ENCODE measurements at places on chromosomes 7 and 10.

- peak; percentile 45 for DNase-seq
Observed at GRCh38 chr7:50641442-50642405, 76.5 kb upstream of the DDC start.

GRCh38 chr10:68705548-68705947, 15.5 kb upstream of the CCAR1 start:
- no peak for DNase-seq

GRCh38 chr7:84847790-84848189, 339.1 kb downstream of the SEMA3D start:
- no peak for DNase-seq

- no peak for DNase-seq
Observed at GRCh38 chr7:69817841-69818635, 219.8 kb downstream of the AUTS2 start.

GRCh38 chr7:34275624-34276023, 370.3 kb downstream of the BMPER start:
- DNase-seq: no peak

DNA sequence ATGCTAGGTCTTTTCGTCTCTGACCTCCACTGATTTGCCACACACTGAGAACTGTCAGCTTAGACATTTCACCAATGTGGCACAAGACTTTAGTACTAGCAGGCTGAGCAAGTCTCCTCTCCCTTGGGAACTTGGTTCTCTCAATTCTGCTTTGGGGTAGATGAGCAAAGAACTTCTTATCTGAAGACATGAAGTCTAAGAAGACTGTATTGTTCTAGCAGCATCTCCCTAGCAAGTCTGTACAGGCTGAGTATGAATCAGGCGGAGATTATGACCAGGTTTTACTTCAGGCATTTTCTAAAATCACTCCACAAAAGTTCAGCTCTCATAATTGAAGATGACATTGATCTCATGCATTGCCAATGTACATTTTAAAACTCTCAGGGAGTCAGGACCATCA, 23.8 kb upstream of the STN1 start:
- DNase-seq: no peak

- DNase-seq: no peak
Observed at GRCh38 chr10:101044117-101044516, 13.1 kb downstream of the SFXN3 start.

DNA sequence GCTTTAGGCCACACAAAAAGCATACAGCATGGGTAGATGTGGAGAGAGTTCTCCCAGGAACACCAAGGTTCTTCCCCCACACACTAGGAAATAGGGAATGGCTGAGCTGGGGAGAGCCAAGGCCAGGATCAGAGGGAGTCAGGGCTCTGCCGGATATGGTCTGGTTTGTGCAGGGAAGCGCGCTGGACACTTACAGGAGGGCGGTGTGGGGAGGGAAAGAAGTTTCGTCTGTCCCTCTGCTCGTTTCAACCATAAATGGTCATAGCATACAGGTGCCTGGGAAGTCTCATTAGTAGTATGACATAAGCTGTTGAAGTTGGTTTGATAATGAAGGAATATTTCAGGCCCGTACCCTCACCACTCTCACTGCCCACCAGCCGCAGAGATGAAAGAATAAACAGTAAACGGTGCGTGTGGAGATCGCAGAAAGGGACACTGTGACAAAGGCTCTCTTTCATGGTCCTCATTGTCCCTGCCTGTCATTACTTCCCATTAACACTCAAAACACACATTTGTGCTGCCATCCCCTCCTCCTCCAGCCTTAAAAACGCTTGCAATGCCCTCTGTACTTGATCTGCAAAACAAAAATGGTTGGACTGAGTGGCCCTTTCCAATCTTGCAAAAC, 207.2 kb downstream of the CELF2 start:
- DNase-seq: no peak

GRCh38 chr7:52168085-52168484, 851.5 kb upstream of the COBL start:
- peak; percentile 21 for DNase-seq

DNA sequence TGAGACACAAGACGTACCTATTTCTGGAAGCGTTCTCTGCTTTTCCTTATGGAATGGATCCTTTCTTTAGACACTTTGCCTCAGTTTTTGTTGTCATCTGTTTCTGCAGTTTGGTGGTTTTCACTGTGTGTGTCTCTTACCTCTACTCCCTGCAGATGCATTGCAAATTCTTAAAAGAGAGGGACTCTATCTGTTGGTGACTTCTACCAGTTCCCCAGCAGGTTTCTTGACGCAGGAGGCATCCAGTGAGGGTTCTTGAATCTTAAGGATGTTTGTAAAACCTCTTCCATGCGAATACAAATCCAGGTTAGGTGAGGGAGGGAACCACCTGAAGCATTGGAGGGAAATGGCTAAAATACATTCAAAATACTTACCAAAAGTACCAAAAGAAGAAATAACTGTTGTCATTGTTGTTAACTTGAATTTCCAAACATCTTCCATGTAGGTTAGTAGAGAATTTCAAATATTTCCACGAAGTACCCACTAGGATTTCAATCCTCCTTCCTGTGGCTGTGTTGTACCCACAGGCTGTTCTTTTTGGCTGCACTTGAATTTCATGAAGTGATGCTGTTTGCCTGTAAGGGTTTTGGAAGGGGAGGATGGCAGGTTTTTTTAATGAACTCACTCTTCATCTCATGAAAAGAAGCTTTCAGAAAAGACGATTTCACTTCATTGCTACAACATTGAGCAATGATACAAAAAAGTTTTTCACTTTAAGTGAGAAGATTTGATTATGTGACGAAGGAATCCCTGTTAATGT, 32.2 kb downstream of the PLXDC2 start:
- no peak for DNase-seq

- no peak for DNase-seq
Observed at GRCh38 chr7:114141415-114141814, 222.6 kb upstream of the PPP1R3A start.

GRCh38 chr7:38027884-38028455, 107.5 kb downstream of the EPDR1 start:
- DNase-seq: no peak

- DNase-seq: no peak
Observed at GRCh38 chr10:47145290-47145934, 154.6 kb upstream of the GDF10 start.

- DNase-seq: no peak
Observed at GRCh38 chr10:3421537-3422257, 249.1 kb upstream of the PITRM1 start.

GRCh38 chr10:96287392-96288105, 16.2 kb upstream of the BLNK start:
- no peak for DNase-seq

GRCh38 chr7:86477343-86477935, 166.3 kb upstream of the GRM3 start:
- no peak for DNase-seq

DNA sequence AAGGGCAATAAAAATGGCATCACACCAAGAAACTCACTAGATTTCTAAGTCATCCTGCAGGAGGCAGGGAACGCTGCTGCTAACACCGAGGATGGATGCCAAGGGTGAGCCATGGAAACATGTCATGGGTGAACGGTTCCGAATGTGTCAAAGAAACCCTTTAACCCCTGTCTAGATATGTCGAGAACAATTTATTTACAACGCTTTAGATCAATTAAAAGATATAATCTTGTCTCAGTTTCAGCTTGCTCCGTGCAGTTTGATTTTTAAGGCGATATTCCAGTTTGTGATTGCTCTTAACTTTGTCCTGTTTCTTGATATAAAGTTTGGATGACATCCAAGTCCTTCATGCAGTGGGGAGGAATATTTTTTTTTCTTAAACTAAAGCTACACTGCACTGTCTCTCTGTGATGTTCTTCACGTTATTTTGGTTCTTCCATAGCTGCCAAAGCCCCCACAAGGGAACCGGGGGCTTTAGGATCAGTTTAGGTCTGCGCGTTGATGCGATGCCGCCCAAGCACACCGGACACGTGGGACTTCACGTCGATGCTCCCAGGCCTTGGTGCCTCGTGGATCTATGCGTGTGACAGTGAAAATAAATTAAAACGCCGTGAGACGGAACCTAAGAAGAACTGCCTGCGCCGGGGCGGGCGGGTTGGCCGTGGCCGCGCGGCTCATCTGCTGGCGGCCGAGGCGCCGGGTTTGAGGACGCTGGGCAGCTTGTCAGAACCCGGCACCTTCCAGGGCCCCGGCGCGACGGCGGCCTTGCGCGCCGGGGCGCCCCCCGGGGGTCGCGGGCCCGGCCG, 220.3 kb downstream of the PHTF2 start:
- DNase-seq: no peak

DNA sequence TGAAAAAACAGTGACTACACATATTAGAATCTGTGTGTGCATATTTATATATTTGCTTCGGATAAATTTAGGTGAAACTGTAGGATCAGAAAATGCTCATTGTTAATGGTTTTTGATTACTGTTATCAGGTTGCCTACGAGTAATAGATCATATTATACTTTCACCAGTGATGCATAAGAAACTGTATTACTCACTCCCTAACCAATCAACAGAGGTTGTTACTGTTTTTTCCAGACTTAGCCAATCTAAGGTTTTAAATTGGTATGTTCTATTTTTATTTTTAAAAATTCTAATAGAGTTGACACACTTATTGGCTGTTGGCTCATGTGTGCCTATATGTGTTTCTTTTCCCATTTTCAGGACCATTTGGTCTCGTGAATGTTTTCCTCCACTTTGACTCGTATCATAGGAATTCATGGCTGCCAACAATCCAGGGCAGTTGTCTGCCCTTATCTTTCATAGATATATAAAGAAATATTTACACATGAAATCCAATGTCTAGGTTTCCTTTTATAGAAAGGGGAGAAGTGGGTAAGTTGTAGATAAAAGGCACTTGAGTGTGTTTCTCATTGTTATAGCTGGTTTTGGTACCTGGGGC, 59.2 kb downstream of the ANLN start:
- DNase-seq: no peak

- DNase-seq: no peak
Observed at GRCh38 chr7:135253851-135254771, 20.5 kb downstream of the STRA8 start.

DNA sequence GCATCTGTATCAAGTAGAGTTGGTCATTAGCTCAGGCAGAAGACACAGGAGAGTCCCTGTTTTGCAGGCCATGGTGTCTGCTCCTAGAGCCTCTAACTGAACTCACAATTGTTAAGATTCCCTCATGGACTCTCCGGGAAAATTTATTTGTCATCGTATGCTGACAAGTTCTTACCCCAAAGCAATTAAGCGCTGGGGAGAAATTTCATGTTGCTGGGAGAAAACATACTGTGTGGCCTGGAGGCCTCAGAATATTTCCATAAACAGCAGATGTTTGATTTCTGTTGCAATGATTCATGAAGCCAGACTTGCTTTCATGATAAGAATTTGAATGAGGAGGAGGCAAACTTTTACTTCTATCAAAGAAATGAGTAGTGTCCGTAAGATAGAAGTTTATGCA, 583.2 kb downstream of the GATA3 start:
- DNase-seq: no peak

DNA sequence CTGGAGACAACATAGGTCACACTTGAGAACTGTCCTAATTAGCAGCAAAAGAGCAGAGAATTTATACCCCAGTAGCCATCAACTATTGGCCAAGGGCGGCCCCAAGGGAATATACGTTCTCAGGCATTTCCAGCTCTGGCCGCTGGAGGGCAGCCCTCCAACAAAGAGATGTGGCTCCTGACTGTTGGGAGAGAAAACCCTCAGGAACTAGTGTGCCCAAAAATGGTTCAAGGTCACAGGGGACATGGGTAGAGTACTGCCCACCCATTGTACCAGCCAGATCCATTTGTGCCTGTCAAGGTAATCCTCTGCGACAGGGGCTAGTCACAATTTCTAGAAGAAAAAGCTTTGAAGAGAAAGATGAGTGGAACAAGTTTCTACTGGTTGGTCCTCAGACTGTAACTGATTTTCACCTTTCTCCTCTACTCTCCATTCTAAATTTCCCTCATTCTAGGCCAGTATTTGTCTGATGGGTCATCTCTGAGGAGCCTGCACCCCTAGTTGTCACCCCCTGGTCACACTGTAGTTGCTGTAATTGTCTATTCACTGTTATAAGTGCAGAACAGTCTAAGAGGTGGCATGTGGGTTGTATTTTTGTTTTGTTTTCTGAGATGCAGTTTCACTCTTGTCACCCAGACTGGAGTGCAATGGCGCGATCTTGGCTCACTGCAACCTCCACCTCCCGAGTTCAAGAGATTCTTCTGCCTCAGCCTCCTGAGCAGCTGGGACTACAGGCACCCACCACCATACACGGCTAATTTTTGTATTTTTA, 14.7 kb upstream of the C7orf33 start:
- no peak for DNase-seq

- no peak for DNase-seq
Observed at GRCh38 chr7:15131661-15132060, 229.1 kb upstream of the DGKB start.

DNA sequence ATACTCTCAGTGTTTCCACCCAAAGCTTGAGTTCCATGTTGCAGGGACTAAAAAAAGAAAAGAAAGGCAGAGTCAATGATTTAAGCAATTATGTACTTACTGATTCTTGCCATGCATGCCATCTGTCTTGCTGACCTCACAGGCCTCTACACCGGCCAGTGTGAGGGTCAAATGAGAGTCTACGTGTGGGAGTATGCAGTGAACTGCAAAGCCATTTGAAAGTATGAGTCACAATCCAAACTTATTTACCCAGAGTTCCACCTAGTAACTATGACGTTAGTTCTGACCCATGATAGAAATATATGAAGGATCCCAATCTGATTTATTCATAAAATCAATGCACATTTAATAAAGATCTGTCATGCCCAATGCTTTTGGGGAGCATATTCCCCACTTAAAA, 26.5 kb downstream of the PDE1C start:
- no peak for DNase-seq

- no peak for DNase-seq
Observed at GRCh38 chr10:5817322-5818047, 4.3 kb upstream of the GDI2 start.

DNA sequence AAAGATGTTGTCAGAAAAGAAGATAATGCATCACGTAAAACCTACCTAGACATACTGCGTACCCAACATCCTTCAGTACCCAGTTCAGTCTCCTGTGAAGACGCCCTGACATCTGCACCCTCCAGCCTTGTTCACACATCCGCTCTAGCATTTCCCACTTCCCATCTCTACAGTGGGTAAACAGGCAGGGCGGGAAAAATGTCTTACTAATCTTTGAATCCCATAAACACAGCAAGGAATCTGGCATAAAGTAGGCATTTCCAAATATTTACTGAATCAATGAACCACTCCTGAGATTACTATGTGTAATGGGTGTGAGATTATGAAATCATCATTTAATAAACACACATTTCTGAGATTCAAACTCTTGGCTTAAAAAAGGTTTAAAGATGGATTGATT, 132.8 kb downstream of the GLI3 start:
- DNase-seq: no peak

DNA sequence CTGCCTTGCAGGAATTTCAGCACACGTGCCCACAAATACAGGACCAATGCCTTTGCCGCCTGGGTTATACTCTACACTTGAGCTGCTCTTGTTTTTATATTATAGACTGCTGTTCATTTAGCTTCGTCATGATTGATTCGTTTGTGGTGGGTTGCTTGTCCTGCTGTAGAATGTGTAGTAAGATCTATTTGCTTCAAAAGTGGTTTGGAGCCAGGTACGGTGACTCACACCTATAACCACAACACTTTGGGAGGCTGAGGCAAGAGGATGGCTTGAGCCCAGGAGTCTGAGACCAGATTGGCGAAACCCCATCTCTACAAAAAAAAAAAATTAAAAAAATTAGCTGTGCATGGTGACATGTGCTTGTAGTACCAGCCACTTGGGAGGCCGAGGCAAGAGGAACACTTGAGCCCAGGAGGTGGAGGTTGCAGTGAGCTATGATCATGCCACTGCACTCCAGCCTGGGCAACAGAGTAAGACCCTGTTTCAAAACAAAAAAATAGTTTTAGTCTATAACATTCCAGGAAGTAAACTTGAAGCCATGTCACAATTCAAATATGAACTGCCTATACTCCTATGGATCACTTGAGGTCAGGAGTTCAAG, 9.0 kb upstream of the RHBDD2 start:
- DNase-seq: no peak
